ENCODE measurements at places on chromosomes 12 and 14.

DNA sequence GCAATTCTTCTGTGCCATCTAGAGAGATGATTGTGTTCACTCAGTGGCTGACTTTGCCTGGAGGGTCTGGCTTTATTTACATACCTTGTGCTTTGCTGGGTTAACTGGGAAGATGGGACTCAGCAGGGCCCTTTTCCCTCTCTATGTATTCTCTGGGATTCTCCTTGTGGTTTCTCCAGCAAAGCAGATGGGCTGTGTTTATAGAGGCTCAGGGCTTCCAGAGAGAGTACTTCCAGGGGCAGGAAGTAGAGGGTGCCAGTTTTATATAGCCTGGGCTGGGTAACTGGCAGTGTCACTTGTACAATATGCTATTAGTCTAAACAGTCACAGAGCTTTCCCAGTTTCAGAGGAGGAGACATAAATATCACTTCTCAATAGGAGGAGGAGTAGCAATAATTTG, 509.9 kb downstream of the DIO2 start:
- no peak for DNase-seq

GRCh38 chr14:23670481-23670880, 34.3 kb downstream of the DHRS2 start:
- no peak for DNase-seq

- peak; percentile 15 for DNase-seq
These were observed 365.5 kb downstream of the TMEM121 start for GRCh38 chr14:105891631-105892452.

- DNase-seq, result no peak
These were observed 48.9 kb downstream of the RNF34 start for GRCh38 chr12:121448771-121449315.

DNA sequence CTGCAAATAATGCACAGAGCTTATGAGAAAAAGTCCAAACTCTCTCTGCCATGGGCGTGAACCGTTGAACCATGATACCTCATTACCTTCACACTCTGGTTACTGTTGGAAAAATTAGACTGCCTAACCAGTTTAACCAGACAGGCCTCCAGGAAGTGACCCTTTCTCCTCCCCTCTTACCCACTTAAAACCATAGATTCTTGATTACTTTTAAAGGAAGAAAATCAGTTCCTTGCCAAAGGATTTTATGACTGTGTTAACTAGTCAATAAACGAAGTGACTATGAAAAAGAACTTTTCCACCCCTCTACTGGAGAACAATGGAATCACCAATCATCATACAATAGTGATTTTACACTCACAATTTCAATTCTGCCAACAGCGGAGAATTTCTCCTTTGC, 254.0 kb upstream of the ATP2B1 start:
- DNase-seq, result no peak

DNA sequence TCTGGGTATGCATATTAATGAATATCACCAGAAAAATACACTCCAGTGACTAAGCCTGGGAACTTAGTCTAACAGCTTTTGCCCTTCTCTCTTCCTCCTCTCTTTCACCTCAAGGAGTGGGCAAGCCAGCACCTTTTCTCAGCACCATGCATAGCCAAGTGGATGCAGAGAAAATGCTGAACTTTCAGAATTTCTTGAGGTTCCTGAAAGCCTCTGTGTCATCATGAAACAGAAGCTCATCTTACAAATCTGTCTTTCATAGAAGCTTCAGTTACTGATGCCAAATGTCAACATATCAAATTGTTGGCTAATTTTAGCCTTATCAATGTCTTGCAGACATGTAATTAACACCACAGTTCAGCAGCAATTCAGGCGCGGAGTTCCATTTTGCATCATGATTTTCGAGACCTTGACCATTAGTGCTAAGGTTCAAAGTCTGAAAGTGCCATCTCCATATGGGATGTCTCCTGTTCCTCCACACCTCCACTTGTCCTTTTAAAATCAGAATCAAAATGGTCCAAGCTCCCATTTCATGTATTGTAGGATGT, 51.1 kb upstream of the RPH3A start:
- no peak for DNase-seq

Data from tibial artery (tissue), 4 donors.